Esophagus squamous epithelium (tissue), 5 donors: ENCODE measurements at places on chromosomes 2 and 18.

GRCh38 chr2:232053777-232054176 lies 92.3 kb downstream of the DIS3L2 start:
- no peak for DNase-seq

- no peak for DNase-seq
Measured at GRCh38 chr2:195594248-195594647, 62.8 kb upstream of the SLC39A10 start.

- no peak for DNase-seq
Measured at GRCh38 chr2:43049836-43050801, 176.3 kb downstream of the ZFP36L2 start.

- DNase-seq = no peak
Measured at GRCh38 chr18:9827211-9827792, 58.5 kb upstream of the TXNDC2 start.

GRCh38 chr2:152525277-152525838 lies 190.4 kb downstream of the FMNL2 start:
- DNase-seq = no peak

- DNase-seq = no peak
Measured at GRCh38 chr2:205367331-205367935, 314.9 kb upstream of the NRP2 start.

GRCh38 chr2:231528636-231529030 lies 1.6 kb downstream of the NMUR1 start:
- no peak for DNase-seq

DNA sequence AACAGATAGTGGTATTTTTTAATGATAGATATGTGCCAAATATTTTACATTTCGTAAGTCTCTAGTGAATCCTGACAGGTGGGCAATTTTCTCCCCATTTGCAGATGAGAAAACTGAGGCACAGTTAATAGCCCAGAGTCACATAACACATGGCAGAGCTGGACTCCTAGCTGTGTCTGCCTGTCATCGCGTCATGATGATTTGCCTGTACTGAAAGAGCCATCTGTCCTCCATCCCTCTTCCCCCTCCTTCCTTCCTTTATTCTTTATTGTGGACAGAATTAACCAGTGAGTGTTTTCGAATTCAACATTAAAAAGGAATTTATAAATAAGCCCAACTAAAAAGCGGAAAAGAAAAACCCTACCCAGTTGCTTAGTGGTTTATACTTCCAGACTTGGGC lies 3.2 kb downstream of the DNAJB2 start:
- DNase-seq = no peak

GRCh38 chr2:204638471-204639194 lies 93.4 kb downstream of the PARD3B start:
- no peak for DNase-seq
